ENCODE measurements at places on chromosomes 13 and 19.

- DNase-seq = no peak
These were observed 2041.4 kb downstream of the PCDH9 start for GRCh38 chr13:65188721-65189120.

DNA sequence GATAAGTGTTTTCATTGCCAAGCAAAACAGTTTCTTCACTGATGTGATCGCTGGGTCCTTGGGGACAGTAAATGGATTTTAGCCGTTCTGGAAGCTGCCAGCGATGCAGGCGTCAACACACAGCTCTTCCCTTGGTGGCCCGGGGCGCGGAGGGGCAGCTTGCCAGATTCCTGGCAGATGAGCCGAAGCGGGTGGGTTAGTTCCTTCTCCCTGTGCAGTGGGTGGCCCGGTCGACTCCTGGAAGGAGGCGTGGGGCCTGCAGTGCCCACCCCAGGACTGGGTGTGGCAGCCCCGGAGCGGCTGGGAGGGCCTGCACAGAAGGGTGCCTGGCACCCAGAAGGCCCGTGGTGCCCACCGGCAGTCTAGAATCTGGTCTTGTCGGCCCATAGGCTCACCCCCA, 69.0 kb downstream of the KDM4B start:
- no peak for DNase-seq

GRCh38 chr19:30153326-30154210, 211.5 kb downstream of the URI1 start:
- no peak for DNase-seq

- DNase-seq = no peak
These were observed 13.1 kb upstream of the MTIF3 start for GRCh38 chr13:27463500-27463899.

GRCh38 chr19:45899919-45900589, 2.4 kb downstream of the MYPOP start:
- DNase-seq = no peak

- DNase-seq = no peak
These were observed 1322.2 kb downstream of the PCDH9 start for GRCh38 chr13:65907666-65908525.

GRCh38 chr13:79398915-79399314, 7.1 kb downstream of the RBM26 start:
- no peak for DNase-seq

GRCh38 chr19:29371251-29372090, 154.3 kb upstream of the VSTM2B start:
- DNase-seq = no peak

DNA sequence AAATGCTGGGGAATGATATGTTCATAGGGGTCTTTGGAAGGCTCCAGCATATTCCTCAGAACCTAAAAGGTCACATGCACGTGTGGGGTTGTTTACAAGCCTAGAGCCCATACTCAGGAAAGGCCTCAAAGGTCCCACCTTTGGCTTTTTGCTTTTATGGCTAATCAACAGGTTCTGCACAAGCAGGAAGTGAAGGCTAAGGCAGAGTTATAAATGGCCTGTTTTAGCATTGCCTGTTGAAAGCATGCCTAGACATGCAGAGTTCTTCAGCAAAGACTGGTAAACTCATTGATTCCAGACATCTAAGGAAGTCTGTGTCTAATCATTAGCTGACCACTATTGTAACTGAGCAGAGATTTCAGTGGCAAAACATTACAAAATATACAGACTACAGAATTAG, 198.3 kb downstream of the KCNRG start:
- no peak for DNase-seq

GRCh38 chr13:40094056-40094455, 438.6 kb downstream of the COG6 start:
- DNase-seq = no peak

GRCh38 chr13:43408274-43408673, 378.5 kb downstream of the ENOX1 start:
- no peak for DNase-seq

- DNase-seq = no peak
These were observed 121.0 kb downstream of the MRPL57 start for GRCh38 chr13:21297447-21297846.

DNA sequence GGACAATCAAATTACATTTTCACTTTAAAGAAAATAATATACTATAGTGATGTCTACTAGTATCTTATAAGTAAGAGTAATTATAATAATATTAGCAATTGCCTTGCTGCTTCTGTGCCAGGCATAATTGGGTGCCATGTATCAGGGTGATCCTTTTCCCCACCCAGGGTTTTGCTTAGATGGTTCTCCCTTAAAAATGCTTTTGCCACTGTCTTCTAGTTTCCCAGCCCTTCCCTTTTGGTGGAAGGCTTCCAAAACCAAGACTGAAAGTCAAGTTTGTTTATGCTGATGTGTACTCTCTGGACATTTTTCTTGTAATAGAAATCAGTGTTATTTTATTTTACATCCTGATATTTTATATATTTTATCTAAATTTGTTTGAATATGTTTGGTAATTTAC, 77.8 kb downstream of the ITGBL1 start:
- no peak for DNase-seq

GRCh38 chr13:95954266-95954665, 98.9 kb downstream of the UGGT2 start:
- DNase-seq = no peak

DNA sequence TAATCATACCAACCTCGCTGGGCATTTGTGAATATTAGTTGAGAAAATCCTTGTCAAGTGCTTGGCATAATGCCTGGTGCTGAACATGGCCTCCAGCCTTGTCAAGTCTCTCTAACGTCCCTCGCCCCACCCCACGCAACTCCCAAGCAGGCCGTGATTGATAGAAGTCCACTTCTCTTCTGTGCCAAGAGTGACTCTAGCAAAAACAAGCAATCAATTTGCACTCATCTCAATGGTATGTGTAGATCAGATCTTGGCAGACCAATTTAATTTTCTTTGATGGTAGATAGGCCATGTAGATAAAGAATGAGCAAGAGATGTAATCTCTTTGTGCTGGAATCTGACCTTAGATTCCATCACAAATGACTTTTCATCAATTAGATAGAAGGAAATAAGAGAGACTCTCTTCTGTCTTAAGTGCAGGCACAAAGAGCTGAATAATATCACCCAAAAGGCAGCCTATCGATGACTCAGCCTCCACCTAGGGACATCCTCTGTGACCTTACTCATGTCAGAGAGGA, 31.0 kb upstream of the KATNAL1 start:
- no peak for DNase-seq

GRCh38 chr13:36706755-36707154, 32.9 kb downstream of the SERTM1 start:
- DNase-seq = no peak

GRCh38 chr13:86862137-86862536, 809.0 kb upstream of the SLITRK5 start:
- DNase-seq = no peak

DNA sequence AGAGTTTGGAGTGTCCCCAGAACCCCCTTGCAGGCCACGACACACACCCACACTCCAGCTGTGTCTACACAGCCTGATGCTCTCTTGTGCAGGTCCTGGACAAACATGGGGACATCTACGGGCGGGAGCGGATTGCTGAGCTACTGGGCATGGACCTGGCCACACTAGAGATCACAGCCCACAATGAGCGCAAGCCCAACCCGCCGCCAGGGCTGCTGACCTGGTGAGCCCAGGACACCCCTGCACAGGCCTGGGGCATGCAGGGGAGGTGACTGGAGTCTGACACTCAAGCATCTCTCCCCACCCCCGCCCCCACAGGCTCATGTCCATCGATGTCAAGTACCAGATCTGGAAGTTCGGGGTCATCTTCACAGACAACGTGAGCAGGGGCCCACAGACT, 39.9 kb downstream of the MAP4K1 start:
- DNase-seq = no peak

DNA sequence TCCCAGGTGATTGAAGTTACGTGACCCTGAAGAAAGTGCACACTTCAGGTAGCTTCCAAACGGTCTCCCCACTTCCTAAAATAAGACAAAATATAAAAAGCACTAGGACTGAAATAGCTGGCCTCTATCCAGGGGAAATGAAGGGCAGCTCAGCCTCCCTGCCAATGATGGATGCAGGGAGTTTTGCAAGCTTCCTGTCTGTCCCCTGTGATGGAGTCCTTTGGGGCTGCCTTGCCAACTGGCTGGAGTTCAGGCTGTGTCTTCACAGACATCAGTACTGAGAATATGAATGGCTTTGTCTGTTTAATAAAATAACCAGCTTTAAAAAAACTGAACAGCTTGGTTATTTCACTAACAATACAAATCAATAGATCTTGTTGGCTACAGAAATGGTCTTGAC, 101.4 kb upstream of the GPR12 start:
- peak; percentile 8 for DNase-seq

DNA sequence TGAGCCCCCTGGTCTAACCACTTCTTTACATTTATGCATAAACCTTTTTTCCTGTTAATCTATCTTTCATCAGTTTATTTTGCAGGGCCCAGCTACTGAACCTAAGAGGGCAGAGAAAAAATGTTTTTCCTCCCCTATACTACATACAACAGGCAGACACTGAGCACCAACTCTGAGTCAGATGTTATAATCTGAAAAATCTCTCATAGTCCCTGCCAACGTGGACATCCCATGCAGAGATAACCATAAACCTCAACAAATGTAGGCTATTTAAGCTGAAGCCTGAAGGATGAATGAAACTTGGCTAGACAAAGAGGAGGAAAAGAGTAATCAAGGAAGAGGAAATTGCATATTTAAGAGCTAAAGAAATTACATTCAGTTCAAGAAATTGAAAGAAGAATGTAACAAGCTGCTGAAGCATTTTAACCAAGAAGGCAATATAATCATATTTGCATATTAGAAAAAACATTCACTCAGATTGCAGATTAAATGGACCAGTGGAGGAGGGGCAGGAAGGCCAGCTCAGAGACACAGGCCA, 2.6 kb downstream of the NEK3 start:
- DNase-seq = no peak

DNA sequence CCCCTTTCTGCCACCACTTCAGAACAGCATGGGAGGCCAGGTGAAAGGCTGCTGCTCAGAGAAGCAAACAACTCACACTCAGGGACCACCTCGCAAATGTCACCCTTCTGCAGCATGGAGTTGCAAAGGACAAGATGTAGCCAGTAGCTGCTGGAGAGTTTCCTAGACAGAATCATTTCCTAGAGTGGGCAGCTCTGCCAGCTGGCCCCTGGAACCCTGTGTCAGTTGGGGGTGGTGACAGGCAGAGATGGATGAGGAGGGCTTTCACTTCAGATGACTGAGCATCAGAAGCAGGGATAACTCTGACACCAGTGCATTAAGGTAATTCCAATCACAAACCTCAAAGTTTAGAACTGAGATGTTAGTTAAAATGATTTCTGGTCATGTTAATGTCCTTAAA, 34.4 kb upstream of the EPHX3 start:
- DNase-seq = no peak

DNA sequence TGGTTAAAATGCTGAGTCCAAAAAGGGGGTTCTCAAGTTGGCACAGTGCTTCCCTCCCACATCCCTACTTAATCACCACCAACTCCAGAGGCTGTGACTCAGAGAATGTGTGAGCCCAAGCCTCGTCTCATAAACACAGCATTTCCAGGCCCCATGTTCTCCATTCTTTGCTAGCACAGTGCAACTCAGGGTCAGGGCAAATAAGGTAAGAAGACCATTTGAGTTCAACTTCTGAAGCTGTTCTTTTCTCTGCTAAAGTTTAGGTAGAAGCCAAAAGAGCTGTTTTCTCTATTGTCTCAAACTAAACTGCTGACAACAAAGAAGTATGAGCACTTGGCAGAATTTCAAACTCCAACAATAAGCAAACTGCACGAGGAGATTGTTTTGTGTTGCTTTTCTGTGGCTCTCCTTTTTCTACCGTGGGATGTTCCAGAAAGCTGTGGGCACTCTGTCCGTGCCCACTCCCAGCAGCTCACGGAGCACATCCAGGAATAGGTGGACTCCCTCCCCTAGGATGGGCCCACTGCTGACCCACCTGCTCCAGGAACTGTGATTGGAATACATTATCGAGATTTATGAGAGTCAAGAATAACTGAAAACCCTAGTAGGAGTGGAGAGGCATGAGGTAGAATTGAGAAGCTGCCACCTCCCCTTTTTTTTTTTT, 494.3 kb downstream of the COG6 start:
- DNase-seq = no peak

- DNase-seq = no peak
These were observed 301 bp upstream of the ZNF610 start for GRCh38 chr19:52335768-52336116.

DNA sequence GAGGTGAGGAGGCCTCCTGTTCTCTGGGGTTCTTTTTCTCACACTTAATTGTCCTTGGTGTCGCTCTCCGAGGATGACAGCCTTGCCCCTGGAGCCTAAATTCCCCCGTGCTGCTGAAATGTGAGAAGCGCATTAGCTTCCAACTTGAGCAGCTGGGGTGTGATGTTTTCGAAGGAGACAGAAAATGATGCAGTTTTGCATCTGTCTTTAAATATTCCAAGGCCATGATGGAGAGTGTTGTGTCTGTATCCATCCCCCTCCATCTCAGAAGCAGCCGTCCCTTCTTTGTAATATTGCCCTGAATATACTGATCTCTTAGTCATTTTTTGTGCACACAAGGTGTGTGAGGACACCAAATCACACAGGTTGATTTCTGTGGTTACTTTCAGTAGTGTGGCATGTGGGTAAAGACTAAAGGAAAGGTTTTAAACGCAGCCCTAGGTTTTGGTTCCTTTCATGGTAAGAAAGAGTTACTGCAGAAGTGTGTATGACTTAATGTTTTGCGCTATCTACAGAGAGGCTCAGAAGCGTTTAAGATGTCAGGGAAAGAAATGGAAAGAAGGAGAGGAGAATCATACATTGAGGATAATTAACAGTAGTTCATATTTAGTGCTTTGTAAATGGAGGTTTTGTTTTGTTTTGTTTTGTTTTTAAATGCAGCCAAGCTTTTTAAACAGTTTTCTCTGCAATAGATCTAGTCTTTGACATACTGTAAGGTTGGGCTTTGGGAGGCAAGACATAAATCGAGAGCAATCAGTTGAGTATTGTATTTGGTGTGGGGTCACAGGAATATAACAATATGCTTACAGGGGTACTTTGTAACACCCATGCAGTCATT, 1.6 kb downstream of the NBEA start:
- DNase-seq = no peak

GRCh38 chr19:46361915-46362314, 15.0 kb downstream of the PPP5C start:
- DNase-seq = no peak

DNA sequence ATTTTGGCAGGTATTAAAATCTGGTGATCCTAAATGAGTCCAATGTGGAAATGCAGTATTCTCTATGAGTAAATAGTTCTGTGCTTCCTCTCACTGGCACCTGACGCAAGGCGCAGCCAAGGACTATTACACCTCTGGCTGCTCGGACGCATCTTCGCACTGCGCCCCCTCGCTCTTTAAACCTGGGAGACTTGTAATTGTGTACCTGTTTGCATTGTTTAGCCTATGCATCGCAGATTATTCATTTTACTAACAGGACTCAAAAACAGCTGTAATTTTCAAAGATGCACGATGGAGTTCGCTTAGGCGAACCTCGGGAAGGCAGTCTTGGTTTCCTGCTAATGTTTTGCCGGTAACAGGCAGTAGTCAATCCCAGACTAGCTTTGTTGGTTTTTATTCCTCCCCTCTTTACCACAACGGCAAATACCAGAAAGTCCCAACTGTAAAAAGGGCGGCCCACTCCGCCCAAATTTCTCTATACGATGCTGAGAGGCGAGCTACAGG, 113.2 kb downstream of the KCNRG start:
- no peak for DNase-seq

Data from substantia nigra (tissue), 51 donors.